ENCODE measurements at places on chromosomes 16 and 17.
A peak's percentile ranks its signal among the peaks of the same experiment; 100 is the strongest.

DNA sequence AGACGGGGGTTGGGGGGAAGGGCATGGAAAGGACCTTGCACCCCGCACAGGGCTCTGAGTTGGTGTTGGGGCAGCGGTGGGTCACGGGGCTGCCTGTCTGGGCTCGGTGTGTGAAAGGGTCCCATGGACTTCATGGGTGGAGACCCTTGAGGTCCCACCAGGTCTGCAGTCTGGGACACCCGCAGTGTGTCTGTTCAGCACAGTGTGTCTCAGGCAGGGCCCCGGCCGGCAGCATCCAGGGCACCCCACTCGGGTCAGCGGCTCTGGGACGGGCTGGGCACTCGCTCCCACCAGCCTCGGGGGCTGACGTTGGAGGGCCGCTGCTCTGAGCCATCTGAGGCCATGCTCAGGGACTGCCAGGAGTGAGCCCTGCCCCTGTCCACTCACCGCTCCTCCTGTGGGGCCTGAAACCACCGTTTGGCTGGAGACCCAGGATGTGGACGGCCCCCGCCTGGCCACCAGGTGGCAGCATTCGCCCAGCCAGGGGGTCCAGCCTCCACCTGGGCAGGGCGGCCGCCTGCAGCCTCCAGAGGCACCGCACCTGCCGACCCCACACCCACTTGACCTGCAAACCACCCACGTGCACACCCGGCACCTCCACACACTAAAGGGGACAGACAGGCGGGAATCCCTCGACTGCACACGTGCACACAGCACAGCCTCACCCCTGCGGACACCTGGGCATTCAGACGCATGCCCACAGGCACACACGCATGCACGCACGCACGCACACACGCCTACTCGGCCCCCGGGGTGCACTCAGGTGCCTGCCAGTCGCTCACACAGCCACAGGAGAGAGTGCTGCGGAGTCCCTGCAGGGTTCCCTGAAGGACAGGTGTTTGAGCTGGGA, 10.1 kb upstream of the ZFPM1 start:
- DNase-seq = peak; percentile 63

DNA sequence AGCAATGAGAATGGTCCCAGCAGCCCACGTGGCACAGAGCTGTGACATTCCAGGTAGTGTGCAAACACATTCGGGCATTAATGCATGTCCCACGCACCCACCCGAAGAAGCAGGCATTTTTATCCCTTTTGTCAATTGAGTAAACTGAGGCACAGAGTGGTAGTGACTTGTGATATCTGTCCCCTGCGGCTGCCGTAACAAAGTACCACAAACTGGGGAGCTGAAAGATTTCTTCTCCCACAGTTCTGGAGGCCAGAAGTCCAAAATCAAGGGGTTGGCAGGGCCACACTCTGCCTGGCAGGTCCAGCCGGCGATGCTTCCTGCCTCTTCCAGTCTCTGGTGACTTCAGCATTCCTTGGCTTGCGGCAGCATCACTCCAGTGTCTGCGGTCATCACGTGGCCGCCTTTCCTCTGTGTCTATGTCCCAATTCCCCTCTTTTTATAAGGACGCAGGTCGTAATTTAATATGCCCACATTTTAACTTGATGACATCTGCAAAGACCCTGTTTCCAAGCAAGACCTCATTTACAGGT, 221.9 kb upstream of the GSE1 start:
- DNase-seq = no peak

- DNase-seq = no peak
Measured at GRCh38 chr17:31249835-31250141, 47.3 kb downstream of the OMG start.

DNA sequence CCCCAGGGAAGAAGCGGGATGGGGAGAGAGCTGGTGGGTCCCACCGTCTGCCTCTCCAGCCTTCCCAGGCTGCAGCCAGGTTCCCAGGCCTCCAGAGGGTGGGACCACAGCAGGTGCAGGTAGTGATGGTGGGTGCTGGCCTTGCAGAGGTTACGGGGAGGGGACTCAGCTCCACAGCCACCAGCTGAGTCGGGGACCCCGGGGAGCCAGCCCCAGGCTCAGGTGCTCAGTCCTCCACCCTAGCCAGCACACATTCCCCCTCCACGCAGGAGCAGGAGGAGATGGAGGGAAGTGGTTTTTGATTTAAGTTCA, 5.0 kb downstream of the TP53I13 start:
- no peak for DNase-seq

- DNase-seq = no peak
Measured at GRCh38 chr16:62256406-62256805, 220.2 kb upstream of the CDH8 start.

DNA sequence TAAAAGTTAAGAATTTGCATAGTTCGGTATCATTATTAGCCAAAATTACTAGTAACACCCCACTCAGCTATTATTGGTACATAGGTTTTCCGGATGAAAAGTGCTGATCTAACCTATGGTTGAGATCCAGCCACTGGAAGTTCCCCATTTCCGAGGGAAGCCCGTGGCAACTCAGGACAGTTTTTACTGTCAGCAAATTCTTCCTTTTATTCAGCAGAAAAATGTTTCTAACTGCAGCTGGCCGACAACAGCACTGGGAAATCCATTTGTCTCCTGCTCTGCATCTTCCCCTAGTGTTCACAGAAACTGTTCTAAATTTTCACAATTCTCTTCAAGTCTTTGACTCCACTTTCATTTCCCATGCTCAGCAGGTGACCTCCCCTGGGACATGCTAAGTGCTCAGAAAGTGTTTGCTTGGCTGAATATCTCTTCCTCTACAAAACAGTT, 15.5 kb upstream of the MMD start:
- no peak for DNase-seq

DNA sequence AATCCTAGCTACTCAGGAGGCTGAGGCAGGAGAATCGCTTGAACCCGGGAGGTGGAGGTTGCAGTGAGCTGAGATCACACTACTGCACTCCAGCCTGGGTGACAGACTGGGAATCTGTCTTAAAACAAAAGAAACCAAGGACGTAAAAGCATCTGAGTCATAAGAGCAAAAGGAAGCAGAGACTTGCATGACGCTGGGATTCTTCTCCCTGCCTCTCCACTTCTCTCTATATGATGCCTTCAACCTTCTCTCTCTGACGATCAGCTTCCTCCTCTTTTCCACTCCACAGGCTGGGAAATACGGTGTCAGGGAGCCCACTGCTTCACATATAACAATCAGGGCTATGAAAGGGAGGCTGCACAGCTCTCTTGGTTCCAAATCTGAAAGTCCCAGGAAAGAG, 43.2 kb upstream of the CCL1 start:
- no peak for DNase-seq

DNA sequence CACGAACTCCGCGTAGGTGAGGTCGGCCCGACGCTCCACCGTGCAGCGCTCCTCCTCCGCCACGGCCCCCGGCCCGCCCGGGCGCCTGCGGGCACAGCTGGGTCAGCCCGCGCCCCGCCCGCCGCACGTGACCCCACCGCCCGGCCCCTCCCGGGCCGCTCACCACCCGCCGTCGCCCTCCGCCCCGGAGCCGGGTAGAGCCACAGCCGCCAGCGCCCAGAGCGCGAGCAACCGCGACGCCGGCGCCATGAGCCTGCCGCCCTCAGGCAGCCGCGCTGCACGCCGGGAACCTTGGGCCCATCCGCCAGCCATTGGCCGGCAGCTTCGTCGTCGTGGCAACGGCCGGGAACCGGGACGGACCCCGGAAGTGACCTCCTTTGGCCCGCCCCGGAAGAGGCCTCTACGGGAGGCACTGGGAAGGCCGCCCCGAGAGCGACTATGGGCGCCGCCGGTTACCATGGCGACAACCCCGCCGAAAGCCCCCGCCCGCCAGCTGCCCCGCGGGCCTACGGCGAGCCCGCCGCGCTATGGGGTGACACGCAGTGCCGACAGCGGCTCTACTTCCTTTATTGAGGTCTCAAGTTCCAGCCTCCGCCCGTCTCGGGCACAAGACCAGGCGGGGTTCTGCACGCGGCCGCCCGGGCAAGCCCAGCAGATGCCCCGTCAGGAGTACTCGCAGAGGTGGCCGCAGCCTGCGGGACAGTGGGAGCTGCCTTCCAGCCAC, at the start of gene JMJD8:
TSS of gene JMJD8 (minus strand) at position 264 of the 724 bp plus-strand sequence. CDS start at position 249, 15 bp downstream.
- DNase-seq = peak; percentile 95

GRCh38 chr16:12086822-12087221, 110.3 kb downstream of the SNX29 start:
- DNase-seq = peak; percentile 31

GRCh38 chr16:20114356-20114755, 40.7 kb upstream of the GPR139 start:
- no peak for DNase-seq

DNA sequence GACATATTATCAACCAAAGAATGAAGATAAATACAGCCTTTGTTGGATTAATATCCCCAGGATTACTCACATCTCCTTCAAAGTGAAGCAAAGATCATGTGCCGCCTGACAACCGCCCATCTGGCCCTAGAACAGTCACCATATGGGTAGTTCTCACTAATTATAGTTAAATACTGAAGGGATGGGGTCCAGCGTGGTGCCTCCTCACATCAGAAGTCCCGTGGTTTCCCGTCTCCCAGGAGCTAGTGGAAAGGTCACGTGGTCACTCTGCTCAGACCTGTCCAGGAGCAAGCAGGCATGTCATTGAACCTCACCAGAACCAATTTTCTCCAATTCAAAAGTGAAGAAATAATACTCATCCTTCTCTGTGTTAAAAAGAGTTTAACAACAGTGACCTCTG, 434.5 kb downstream of the SHISA9 start:
- no peak for DNase-seq

DNA sequence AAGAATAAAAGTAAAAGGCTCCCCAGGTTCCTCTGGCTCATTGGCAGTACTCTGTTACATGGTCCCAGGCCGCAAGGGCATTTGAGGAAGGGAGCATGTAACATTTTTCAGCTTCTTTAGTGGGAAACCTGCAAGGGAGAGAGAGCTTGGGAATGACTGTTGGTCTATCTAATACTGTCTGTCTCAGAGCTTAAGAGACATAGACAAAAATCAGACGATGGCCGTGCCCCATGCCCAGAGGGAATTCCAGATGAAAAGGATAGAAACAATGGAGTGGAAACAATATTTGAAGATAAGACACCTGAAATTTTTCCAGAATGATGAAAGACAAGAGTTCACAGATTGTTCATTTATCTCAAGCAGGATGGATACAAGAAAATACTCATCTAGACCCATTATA, 48.1 kb upstream of the ADORA2B start:
- no peak for DNase-seq

GRCh38 chr17:35865412-35866340, 3.0 kb downstream of the HEATR9 start:
- peak; percentile 58 for DNase-seq

GRCh38 chr16:71568551-71568950, 8.3 kb downstream of the TAT start:
- DNase-seq = no peak

- no peak for DNase-seq
Measured at GRCh38 chr17:79374087-79374689, 236.7 kb downstream of the RBFOX3 start.
